ENCODE measurements at places on chromosomes 1 and 21.

GRCh38 chr1:84538599-84538998, 32.2 kb upstream of the GNG5 start:
- no peak for DNase-seq

- peak; percentile 69 for DNase-seq
These were observed at the start of gene DMAP1 for GRCh38 chr1:44213222-44214112. DMAP1 (plus strand) TSS chr1:44213471; CDS start chr1:44213754, 283 bp downstream.

GRCh38 chr1:25447547-25447946, 16.9 kb downstream of the MACO1 start:
- no peak for DNase-seq

- peak; percentile 67 for DNase-seq
These were observed at the start of gene BACE2 for GRCh38 chr21:41167348-41168342. BACE2 (plus strand) TSS chr21:41168160; CDS start chr21:41168264, 104 bp downstream.

- DNase-seq = peak; percentile 56
These were observed 157.6 kb downstream of the PGBD5 start for GRCh38 chr1:230268371-230269170.

GRCh38 chr21:31973402-31973944, 100.7 kb downstream of the HUNK start:
- DNase-seq = no peak

Measured in foreskin fibroblast (primary cell).